ENCODE measurements at places on chromosomes 12 and 14. TPM values are rescaled to one million over a fixed set of nuclear protein-coding genes. Genes with fewer than 3 reads are reported as not detected.

DNA sequence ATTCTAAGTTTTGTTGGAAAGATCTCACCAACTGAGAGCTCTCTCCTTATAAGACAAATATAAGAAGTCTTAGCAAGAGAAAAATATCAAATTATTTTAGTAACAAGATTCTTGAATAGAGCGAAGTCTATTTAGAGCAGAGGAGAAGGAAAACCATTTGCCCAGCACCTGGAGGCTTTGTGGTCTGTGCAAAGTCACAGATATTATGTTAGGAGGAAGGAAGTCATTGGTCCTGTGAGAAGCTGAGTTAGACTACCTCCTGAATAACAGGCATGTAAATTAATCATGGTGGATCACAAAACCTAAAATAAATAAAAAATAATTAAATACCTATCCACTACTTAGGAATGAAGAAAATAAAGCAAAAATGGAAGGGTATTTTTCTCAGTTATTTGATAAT is 38.4 kb upstream of the ATXN7L3B start:
- no peaks in the 10 kb centered on the region for H3K36me3 ChIP-seq
- DNase-seq = no peak
- no peak overlapping the region for H3K4me3 ChIP-seq
- H3K27me3 ChIP-seq = no peaks in the 10 kb centered on the region

The GOLGA5 gene
- total RNA-seq = 19.8 TPM

- no peaks in the 10 kb centered on the region for H3K36me3 ChIP-seq
- DNase-seq = no peak
- no peaks in the 10 kb centered on the region for H3K4me1 ChIP-seq
- H3K4me3 ChIP-seq = no peak overlapping the region
- no peaks in the 10 kb centered on the region for H3K27me3 ChIP-seq
These were observed 33.1 kb downstream of the RPS29 start for GRCh38 chr14:49553106-49553505.

GRCh38 chr14:104819361-104819781 is 18.5 kb downstream of the ZBTB42 start:
- H3K27me3 ChIP-seq = no peaks in the 10 kb centered on the region
- no peak for DNase-seq
- no peak overlapping the region for H3K27ac ChIP-seq
- H3K36me3 ChIP-seq = no peaks in the 10 kb centered on the region
- no peak overlapping the region for H3K4me3 ChIP-seq

The IL22 gene
- total RNA-seq = 0.46 TPM

The ITPK1 gene
- total RNA-seq = 66.1 TPM

GRCh38 chr12:109605016-109605415 is 31.4 kb downstream of the MVK start:
- no peak overlapping the region for H3K4me3 ChIP-seq
- no peaks in the 10 kb centered on the region for H3K4me1 ChIP-seq
- no peaks in the 10 kb centered on the region for H3K36me3 ChIP-seq

- no peaks in the 10 kb centered on the region for H3K27me3 ChIP-seq
- H3K36me3 ChIP-seq = peaks cover 77% of the 10 kb centered on the region
- no peaks in the 10 kb centered on the region for H3K4me1 ChIP-seq
- no peak overlapping the region for H3K4me3 ChIP-seq
- peak overlapping the region; percentile 2 for H3K27ac ChIP-seq
- no peak for DNase-seq
These were observed 23.3 kb downstream of the RNF34 start for GRCh38 chr12:121423253-121423652.

DNA sequence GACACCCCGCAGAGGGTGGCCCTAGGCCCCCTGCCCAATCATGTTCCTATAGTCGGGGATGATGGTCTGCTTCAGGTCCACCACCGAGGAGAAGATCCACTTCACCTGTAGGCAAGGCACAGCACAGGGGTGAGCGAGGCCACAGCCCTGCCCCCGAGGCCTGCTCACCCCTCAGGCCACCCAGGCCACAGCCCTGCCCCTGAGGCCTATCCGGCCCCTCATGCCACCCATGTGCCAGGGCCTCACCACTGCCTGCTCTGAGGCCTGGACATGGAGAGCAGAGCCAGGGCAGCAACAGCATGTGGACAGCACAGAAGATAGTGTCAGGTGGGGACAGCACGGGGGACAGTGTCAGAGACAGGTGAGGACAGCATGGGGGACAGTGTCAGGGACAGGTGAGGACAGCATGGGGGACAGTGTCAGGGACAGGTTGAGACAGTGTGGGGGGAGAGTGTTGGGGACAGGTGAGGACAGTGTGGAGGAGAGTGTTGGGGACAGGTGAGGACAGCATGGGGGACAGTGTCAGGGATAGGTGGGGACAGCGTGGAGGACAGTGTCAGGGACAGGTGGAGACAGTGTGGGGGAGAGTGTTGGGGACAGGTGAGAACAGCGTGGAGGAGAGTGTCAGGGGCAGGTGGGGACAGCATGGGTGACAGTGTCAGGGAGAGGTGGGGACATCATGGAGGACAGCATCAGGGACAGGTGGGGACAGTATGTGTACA is 239.7 kb downstream of the TMEM121 start:
- no peaks in the 10 kb centered on the region for H3K4me1 ChIP-seq
- H3K27ac ChIP-seq = no peak overlapping the region
- no peaks in the 10 kb centered on the region for H3K27me3 ChIP-seq
- no peak overlapping the region for H3K4me3 ChIP-seq
- no peaks in the 10 kb centered on the region for H3K36me3 ChIP-seq
- DNase-seq = no peak

DNA sequence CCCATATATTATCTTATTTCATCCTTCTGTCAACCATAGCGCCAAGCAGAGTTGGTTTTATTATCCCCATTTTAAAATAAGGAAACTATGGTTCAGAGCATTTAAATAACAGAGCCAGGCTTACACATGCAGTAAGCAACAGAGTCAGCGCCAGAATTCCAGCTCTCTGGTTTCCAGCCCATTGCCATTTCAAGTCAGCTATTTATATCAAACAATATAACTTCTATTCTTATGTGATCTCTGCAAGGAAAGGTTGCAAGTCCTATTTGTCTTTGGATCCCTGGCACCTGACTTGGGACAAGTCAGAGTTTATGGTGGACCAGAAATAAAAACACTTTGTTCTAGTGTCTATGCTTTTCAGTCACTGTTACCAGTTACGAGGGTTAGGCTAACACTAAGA is 174.1 kb upstream of the EEA1 start:
- no peak for DNase-seq
- H3K27me3 ChIP-seq = no peaks in the 10 kb centered on the region
- H3K4me1 ChIP-seq = no peaks in the 10 kb centered on the region
- H3K36me3 ChIP-seq = no peaks in the 10 kb centered on the region
- H3K4me3 ChIP-seq = no peak overlapping the region

The A2M gene
- 1.4 TPM for total RNA-seq

The SLC2A3 gene
- total RNA-seq = 106 TPM

The RNASE7 gene
- total RNA-seq = not detected

GRCh38 chr12:69168363-69168762 is 71.0 kb upstream of the CPSF6 start:
- no peak overlapping the region for H3K27ac ChIP-seq
- no peak for DNase-seq
- H3K36me3 ChIP-seq = no peaks in the 10 kb centered on the region

The DIO2 gene
- not detected for total RNA-seq

The OAS1 gene
- total RNA-seq = 5.5 TPM

The ABCD2 gene
- 5.0 TPM for total RNA-seq

GRCh38 chr12:10048526-10048925 is 18.0 kb downstream of the CLEC9A start:
- no peak overlapping the region for H3K27ac ChIP-seq
- DNase-seq = no peak
- H3K4me1 ChIP-seq = no peaks in the 10 kb centered on the region
- H3K36me3 ChIP-seq = no peaks in the 10 kb centered on the region
- H3K27me3 ChIP-seq = no peaks in the 10 kb centered on the region

GRCh38 chr12:123363390-123363739 is 1.3 kb downstream of the SBNO1 start:
- peak overlapping the region; percentile 85 for H3K4me3 ChIP-seq
- peaks cover 20% of the 10 kb centered on the region for H3K4me1 ChIP-seq
- peak overlapping the region; percentile 97 for H3K27ac ChIP-seq
- no peak for DNase-seq

The HOXC6 gene
- not detected for total RNA-seq

The TGM1 gene
- total RNA-seq = 3.2 TPM

The KRAS gene
- 24.9 TPM for total RNA-seq

The FGF23 gene
- total RNA-seq = not detected

- H3K4me3 ChIP-seq = no peak overlapping the region
- H3K4me1 ChIP-seq = no peaks in the 10 kb centered on the region
- no peak overlapping the region for H3K27ac ChIP-seq
These were observed 216.4 kb downstream of the LRIG3 start for GRCh38 chr12:58703866-58704265.

The ARHGDIB gene
- total RNA-seq = 495 TPM

The PLA2G1B gene
- not detected for total RNA-seq

DNA sequence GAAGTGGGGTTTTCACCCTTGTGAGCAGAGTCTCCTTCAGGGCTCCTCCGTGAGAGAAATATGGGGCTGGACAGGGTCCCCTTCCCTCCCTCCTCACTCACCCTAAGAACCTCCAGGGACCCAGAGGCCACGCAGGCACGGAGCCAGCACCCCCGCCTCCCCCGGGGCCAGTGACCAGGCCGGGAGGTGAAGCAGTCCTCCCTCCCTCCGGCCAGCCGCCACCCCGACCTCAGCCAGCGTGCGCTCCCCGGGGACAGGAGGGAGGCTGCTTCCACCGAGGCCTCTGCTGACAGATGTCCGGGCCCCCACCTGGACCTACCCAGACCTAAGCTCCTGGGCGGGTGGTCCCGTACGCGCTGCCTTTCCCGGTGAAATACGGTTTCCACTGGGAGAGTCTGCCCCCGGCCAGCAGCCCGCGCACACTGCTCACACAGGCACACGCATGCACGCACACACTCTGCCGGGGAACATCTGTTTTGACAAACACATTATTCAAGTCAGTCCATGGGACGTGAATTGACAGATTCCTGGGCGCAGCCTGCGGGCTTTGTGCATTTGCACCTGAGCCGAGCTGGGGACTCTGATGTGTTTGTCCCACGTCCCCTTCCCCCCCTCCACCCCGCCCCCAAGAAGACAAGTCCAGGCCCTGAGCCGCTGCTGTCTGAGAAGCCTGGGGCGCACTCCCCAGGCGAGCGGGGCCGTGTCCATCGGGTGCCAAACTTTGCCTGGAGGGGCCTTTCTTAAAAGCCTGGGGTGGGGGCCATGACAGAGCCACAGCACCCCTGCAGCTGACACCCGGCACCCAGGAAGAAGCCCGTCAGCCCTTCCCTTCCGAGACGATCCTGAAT is 725 bp downstream of the RIMBP2 start:
- H3K36me3 ChIP-seq = no peaks in the 10 kb centered on the region
- H3K27ac ChIP-seq = no peak overlapping the region
- H3K27me3 ChIP-seq = peaks cover 4% of the 10 kb centered on the region
- H3K4me3 ChIP-seq = no peak overlapping the region
- no peaks in the 10 kb centered on the region for H3K4me1 ChIP-seq

DNA sequence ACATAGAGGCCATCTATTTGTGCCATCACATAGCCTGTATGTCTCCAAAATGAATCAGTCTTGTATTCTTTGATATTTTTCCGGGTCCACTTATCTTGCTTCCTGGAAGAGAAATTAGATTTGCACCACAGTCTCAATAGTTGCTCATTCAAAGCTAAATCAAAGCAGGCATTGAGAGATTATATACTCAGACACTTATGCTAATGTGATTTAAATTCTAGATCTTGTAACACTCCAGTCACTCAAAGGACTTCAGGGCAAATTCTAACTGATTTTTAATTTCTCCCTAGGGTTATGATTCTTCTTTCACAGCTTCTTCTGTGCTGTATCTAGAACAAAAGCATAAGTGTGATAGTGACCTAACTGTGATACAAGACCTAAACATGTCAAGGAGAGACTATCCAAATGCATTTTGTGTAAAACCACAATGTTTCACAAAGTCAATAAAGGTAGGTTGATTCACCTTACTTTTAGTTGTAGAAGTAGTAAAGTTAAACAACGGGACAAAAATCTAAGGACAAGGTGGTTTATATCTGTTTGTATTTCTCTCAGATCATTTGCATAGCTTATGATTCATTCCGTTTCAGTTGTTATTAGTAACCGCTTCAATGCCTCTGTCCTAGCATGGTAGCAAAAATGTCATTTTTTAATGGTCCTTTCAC is 26.8 kb downstream of the PLBD1 start:
- H3K4me1 ChIP-seq = no peaks in the 10 kb centered on the region
- no peaks in the 10 kb centered on the region for H3K27me3 ChIP-seq
- H3K4me3 ChIP-seq = no peak overlapping the region
- no peaks in the 10 kb centered on the region for H3K36me3 ChIP-seq
- H3K27ac ChIP-seq = no peak overlapping the region
- no peak for DNase-seq

DNA sequence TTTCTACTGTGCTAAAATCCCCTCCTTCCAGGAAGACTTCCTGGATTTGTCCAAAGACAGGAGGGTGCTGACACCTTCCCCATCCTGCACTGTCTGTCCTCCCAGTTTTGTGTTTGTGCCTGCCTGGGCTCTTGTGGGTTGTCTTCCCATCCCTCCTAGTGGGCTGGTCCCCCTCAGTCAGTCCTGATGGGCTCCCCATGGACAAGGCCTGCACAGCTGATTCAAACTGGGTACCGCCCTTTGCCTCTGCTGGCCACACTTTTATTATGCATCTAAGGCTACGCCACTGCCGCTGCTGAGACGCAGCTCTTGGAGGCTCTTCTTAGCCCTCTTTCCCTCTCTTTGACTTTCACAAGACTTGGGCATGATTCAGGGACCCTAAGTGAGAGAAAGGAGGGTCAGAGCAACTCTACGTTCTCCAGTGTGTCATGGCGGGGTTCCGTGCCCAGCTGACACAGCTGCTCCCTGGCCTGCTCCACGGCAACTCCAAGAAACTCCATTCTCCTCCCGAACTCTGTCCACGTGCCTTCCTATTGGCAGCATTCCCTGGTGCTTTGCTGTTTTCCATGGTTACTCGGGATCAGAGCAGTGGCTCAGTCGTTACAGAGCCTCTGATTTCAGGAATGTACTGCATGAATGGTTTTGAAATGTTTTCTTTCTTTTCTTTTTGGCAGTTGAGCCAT is 3.8 kb upstream of the KRT85 start:
- H3K27ac ChIP-seq = no peak overlapping the region
- H3K36me3 ChIP-seq = no peaks in the 10 kb centered on the region
- H3K27me3 ChIP-seq = no peaks in the 10 kb centered on the region
- H3K4me3 ChIP-seq = no peak overlapping the region

Measured in CD8-positive, alpha-beta memory T cell (primary cell).